ENCODE measurements at places on chromosomes 6 and 20.
A peak's percentile ranks its signal among the peaks of the same experiment; 100 is the strongest.

GRCh38 chr6:137764464-137764863 lies 102.6 kb upstream of the TNFAIP3 start:
- DNase-seq = no peak

DNA sequence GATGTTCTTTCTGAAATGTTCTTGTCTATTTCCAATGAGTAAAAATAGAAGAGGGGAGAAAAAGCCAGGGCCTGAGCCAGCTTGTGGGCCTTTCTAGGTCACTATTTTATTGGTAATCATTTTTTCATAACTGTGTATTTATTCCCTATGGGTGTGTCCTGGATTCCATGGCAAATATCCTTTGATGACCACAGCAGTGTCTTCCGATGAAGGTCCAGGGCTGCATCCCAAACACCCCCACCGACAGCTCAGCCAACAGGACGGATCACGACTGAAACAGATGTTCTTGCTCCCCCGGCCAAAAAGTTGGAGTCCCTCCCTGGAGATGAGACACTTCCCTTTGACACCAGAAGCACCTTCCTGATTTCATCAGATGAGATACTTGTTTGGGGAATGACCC lies 105.4 kb upstream of the PLEKHG1 start:
- no peak for DNase-seq

- peak; percentile 60 for DNase-seq
These were observed 93.1 kb downstream of the NCR2 start for GRCh38 chr6:41428336-41428995.

- peak; percentile 20 for DNase-seq
These were observed 129.0 kb downstream of the KIF16B start for GRCh38 chr20:16444057-16444777.

GRCh38 chr6:126267626-126268025 lies 72.3 kb upstream of the CENPW start:
- no peak for DNase-seq

- DNase-seq = no peak
These were observed 78.6 kb upstream of the PLN start for GRCh38 chr6:118469468-118469867.

DNA sequence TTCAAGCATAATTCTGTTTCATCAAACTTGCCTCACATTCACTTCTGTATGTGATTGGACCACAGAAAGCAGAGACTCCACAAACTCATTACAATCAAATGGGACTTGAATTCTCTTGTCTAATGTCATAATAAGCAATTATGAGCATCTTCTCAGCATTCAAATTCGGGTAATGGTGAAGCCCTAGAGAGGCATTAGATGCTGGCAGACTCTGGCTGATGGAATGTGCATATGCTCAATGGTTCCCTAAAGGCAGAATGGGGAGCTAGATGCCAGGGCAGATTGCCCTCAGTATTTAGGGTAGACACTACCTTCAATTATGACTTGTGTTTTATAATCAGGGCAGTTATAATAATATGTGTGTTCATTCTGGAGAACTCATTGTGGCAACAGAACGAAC lies 127.9 kb downstream of the HDGFL1 start:
- no peak for DNase-seq

GRCh38 chr6:154849475-154849874 lies 116.3 kb downstream of the SCAF8 start:
- no peak for DNase-seq

DNA sequence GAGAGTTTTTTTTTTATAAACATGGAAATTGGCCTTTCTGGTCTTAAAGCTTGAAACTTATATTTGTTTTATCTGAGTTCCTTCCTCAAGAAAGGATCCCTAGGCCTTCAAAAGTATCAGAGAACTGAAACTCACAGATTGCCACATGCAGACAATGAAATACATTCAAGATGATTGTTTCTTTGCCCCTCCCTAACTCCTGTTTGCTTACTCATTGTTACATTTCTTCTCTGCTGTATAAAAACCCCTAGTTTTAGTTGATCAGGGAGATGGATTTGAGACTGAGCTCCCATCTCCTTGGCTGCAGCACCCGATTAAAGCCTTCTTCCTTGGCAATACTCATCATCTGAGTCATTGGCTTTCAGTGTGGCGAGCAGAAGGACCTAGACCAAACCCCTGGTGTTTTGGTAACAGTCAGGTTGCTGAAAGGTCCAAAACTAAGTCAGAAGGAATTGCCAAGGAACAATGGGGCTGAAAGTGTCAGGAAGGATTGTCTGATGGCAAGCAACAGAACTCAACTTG lies 132.3 kb upstream of the SULF2 start:
- no peak for DNase-seq

- no peak for DNase-seq
These were observed 560.5 kb downstream of the BCKDHB start for GRCh38 chr6:80667006-80667405.

DNA sequence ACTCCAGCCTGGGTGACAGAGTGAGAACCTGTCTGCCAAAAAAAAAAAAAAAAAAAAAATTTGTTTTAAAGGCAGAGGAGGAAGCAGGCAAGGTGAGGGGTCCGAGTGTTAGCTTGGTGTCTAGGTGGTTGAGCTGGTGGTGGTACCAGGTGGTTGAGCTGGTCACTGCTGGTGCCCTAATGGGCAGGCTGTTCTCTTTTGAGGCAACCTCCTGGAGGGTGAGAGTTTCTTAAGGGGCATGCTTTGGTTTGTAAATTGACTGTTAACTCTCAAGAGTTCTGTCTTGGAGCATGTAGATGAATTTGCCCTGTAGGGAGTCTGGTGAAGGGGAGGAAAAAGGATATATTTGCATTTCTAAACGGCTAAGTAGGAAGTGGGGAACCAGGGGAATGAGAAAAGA lies 52.7 kb downstream of the BANF2 start:
- DNase-seq = no peak

GRCh38 chr20:6164421-6165341 lies 41.9 kb upstream of the FERMT1 start:
- DNase-seq = no peak

DNA sequence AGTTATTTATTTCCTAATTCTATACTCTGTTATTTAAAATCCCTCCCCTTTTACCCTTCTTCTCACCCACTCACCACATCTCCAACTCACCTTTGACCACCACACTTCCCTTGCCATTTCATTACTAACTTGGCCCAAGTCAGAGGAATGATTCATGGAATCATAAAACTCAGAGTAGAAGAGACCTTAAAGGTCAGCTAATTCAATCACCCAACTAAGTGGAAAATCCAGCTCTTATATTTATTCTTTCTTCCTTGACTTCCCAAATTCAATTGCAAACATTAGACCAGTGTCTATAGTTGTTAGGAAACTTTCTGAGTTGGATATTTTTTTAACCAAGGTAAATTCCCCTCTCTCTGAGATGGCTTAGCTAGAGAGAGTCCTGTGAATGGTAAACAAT lies 26.5 kb upstream of the HEY2 start:
- no peak for DNase-seq

DNA sequence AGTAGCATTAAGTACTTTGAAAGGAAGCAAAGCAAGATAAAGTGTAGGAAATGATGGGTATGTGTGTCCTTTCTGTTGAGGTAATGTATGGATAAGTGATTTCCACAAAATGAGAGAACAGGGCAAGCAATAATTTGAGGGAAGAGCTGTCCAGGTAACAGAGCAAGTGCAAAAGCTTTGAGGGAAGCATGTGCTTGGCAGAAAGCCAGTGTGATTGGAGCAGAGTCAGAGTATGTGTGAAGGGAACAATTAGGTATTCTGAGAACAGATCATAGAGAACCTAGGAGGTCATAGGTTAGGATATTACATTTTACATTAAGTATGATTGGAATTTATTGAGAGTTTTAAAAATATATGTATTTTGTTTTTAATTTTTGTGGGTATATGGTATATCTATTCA lies 30.2 kb upstream of the MAN1A1 start:
- no peak for DNase-seq

DNA sequence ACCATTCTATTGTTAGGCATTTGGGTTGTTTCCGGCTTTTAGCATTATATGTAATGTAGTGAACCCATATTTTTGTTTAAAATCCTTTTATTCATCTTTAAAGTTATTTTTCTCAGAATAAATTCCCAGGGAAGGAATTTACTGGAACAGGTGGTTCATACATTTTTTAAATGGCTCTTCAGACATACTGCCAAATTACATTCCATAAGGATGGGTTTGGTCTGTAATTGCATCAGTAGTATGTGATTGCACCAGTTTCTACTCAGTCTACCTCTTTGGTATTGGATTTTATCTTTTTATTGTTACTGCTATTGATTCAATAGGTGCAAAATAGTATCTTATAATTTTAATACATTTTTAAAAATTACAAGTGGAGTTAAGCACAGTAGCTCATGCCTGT lies 27.2 kb downstream of the BRPF3 start:
- no peak for DNase-seq

- DNase-seq = no peak
These were observed 11.1 kb downstream of the RPRD1B start for GRCh38 chr20:38044685-38045084.

GRCh38 chr6:168136001-168136400 lies 57.0 kb upstream of the FRMD1 start:
- no peak for DNase-seq

- DNase-seq = no peak
These were observed 46.3 kb downstream of the BTBD9 start for GRCh38 chr6:38593409-38593808.

DNA sequence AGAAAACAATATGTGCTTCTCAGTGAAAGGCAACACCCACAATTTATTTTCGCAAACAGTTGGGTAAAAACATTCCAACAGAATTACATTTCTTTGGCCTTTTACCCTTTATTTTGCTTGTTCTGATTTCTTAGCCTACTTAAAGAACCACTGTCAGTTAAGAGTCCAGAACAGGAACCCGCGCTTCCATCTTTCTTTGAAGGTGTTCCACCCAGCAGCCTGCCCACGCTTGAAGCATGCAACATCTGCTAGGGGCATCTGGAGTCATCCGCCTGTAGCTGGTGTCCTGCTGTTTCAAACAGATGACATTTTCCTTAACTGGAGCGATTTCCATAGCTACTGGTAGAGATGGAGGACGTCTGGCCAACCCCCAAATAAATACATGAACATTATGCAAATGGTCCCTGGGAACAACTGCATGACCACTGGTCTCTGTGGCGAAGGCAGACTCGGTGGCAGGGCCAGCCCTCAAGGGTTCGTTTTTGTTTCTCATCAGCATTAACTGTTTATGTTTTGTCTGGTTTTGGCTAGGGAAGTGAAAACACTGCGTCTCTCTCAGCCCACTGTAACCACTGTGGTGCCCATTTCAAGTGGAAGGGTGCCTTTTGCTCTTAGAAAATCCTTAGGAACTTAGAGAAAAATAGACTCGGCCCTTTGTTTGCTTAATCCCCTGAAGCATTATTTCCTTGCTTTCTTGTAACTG lies 51.6 kb downstream of the LAMA4 start:
- no peak for DNase-seq

DNA sequence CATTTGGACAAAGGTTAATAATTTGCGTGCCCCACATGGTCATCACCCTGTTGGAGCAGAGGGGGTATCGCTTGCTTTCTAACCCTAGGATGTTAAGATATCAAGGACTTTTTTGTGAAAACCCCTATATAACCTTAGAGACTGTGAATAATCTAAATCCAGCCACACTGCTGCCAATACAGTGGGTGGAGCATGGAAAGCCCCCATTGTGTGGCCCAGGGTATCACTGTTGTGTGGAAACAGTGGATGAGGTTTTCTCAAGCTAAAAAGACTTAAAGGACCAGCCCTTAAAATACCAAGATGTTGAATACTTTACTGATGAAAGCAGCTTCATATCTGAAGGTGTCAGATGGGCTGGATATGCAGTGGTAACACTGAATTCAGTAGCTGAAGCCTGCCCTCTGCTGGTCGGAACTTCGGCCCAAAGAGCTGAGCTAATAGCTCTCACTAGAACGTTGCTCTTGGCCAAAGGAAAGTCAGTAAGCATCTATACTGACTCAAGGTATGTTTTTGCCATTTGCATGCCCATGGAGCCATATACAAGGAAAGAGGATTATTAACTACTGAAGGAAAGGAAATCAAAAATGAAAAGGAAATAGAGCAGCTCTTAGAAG lies 695.2 kb downstream of the PHF3 start:
- peak; percentile 70 for DNase-seq

DNA sequence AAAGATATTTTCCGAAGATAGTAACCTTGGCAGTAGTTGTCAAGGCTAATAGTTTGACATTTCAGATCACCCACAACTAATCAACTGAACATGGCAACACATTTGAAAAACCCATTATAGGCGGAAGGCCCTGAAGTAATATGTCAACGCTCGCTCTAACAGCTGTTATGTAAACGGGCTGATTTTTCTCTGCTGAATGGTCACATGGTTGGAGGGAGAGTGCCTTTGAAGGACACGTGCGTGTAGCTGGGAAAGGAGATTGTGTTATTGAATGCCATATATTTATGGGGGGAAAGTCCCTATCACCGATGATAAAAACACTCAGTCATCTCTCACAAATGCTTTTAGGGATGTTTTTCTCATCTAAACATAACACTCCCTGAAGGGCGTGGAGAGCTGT lies 160.0 kb upstream of the RALGAPA2 start:
- DNase-seq = peak; percentile 37

- no peak for DNase-seq
These were observed 133.8 kb downstream of the SMOC2 start for GRCh38 chr6:168574699-168575195.

GRCh38 chr6:85459224-85459901 lies 9.5 kb downstream of the NT5E start:
- peak; percentile 51 for DNase-seq

GRCh38 chr6:11814106-11814505 lies 35.5 kb upstream of the ADTRP start:
- DNase-seq = no peak

DNA sequence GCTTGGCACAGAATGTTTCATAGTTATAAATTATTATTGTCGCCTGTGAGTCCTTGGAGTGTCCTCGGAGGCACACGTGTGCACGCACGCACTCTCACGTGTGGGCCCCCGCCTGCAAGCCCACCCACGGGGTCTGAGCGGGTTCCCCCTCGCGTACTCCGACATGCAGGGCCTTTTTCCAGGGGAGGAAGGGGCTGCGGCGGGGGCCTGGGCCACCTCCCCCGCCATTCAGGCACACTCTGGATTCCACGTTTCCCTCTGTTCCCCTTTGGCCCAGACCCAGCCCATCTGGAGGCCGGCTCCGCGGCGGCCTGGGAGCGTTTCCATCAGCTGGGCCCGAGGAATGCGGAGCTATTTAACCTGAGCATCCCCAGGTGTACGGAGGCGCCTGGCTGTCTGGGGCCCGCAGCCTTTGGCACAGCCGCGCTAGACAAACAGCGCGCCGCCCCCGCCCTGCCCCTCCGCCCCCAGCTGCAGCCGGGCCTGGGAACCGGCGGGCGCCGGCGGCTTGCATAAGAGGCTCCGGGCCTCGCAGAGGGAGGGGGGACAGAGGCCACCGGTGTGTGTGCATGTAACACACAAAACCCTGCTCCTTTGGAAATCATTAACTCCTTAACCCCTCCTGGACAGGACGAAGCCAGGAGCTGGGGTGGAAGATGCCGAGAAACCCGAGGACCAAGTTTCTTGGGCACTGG lies 3.3 kb downstream of the ID1 start:
- peak; percentile 85 for DNase-seq

GRCh38 chr6:40054602-40055001 lies 120.3 kb upstream of the MOCS1 start:
- no peak for DNase-seq

Data from eye (tissue), 1 donor.